ENCODE measurements at places on chromosomes 5 and 9.

GRCh38 chr9:106620866-106621265, 242.1 kb upstream of the ZNF462 start:
- DNase-seq, result no peak

DNA sequence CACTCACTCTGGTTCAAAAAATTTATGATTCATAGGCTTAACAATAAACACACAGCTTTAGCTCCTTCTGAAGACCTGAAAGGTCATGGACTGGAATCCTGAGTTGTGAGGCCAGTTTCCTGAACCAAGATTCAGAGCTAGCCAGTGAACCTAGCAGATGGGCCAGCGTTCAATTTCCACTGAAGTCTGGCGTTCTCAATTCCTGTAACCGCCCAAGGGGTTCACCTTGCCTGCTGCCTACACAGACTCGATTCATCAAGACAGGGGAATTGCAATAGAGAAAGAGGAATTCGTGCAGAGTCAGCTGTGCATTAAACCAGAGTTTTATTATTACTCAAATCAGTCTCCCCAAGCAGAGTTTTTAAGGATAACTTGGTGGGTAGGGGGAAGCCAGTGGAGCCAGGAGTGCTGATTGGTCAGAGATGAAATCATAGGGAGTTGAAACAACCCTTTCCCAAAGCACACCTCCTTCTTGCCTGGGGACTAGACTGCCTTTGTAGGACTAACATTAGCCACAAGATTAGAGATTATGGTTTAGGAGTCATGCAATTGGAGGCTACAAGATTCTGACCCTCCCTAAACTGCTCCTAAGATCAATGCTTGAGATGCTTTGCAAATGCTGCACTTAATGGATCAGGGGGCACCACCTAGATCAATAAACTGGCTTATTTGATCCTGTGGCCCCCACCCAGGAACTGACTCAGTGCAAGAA, 117.5 kb upstream of the SHB start:
- no peak for DNase-seq

DNA sequence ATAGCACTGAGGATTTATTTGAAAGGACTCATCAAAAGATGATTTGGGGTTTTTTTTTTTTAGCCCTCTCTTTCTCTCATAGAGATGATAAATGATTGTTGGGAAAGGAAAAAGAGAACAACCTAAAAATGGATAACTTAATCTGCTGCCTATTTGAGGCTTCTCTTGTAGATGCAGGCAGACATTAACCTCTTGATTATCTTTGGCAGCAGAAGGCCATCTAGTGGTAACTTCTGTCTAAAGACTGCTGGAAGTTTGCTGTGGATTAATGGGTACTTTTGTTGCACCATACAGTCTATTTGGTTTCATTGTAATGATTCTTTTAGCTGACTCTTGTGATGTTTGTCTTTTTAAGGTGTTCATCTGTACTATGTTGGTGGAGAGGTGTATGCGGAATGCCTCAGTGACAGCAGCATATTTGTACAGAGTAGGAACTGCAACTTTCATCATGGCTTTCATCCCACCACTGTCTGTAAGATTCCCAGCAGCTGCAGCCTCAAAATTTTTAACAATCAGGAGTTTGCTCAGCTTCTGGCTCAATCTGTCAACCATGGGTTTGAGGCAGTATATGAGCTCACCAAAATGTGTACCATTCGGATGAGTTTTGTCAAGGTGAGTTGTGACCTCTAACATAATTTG, 18.8 kb downstream of the SMIM32 start:
- no peak for DNase-seq

GRCh38 chr5:38994324-38994927, 79.8 kb downstream of the RICTOR start:
- no peak for DNase-seq

DNA sequence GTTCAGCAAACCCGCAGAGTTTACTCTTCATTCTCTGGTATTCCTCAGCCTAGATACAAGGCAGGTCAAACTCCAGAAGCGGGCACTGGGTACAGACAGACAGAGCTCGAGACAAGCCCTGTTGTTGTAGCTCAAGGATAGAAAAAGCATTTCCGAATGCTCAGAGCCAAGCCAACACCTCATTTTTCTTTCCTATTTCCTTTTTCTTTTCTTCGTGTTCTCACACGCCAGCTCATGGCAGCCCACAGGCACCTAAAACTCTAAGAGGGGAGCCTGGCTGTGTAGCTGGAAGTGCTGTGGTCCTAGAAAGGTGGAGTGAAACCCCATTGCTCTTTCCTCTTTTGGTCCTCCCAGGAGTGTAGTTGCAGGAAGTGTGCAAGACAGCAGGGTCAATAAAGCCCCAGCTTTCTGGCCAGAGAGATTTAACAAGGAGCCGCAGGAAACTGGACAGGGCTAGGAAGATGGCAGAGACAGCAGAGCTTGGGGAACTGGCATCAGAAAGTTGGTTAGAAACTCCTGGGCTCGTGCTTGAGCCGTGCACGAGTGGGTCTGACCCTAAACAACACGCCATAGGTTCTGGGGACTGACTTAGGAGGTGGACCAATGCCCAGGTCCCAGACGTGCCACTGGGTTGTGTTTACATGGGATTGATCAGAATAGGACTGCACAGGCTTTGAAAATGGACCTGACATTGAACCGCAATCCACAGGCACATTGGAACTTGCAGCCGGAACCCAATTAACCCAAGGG, 41.6 kb downstream of the ADAMTS2 start:
- no peak for DNase-seq

GRCh38 chr9:98045234-98046179, 11.0 kb upstream of the NANS start:
- no peak for DNase-seq

GRCh38 chr5:91092859-91093783, 290.0 kb downstream of the ARRDC3 start:
- no peak for DNase-seq

- DNase-seq, result peak; percentile 89
These were observed at the start of gene ZCCHC9 for GRCh38 chr5:81301271-81302015. TSS of gene ZCCHC9 (plus strand) at chr5:81301587. CDS start at chr5:81304758, 3,171 bp downstream.

DNA sequence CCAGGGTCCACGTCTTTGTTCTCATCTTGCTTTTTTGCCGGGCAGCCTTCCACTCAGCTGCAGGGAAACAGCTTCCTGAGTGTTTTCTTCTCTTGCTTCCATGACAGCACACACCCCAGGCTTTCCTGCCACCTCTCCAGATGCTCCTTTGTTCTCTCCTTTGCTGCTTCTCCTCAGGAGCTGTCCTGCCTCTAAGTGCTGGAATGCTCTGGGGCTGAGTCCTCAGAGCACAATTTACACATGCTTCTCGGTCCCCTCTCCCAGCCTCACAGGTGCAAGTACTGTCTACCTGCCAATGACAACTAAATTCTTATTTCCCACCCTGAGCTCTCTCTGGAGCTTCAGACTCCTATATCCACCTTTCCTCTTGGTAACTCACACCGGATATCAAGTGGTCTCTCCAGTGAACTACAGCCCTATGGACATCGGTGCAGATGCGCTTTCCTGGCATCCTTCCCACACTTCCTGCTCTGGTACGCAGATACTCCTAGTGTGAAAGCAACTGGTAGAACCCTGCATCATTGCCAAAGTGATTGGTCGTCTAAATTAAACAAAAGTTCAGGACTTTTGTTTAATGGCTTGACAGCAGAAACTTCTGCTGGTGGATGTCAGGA, 13.4 kb upstream of the ACSL6 start:
- DNase-seq, result no peak

DNA sequence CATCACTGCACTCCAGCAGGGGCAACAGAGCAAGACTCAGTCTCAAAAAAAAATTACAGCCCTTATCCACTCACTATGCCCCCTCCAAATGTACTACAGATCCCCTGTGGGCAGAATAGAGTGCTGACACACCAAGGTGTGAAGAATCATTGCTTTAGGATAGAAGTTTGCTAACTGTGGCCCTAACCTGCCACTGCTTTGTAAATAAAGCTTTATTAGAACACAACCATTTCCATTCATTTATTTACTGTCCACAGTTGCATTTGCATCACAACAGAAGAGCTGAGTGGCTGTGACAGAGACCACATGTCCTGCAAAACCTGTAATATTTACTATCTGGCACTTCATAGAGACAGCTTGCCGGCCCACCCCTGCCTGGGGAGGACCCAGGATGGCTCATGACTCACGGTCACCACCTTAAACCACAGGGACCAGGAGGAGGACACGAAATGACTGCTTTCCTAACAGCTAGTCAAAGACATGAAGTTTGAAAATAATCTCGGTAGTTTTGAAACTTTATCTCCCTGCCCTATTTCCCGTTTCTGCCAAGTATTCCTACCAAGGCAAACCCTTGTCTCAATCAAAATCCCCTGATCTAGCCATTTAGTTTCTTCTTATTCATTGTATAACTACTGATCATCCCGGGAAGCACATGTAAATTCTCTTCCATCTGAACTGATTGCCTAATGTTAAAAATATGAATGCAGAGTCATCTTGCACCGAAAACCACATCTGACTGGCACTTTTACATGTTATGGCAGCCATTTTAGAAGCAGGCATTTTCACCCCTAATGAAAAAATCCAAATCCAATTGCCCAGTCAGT, 206.1 kb downstream of the SLIT3 start:
- no peak for DNase-seq

DNA sequence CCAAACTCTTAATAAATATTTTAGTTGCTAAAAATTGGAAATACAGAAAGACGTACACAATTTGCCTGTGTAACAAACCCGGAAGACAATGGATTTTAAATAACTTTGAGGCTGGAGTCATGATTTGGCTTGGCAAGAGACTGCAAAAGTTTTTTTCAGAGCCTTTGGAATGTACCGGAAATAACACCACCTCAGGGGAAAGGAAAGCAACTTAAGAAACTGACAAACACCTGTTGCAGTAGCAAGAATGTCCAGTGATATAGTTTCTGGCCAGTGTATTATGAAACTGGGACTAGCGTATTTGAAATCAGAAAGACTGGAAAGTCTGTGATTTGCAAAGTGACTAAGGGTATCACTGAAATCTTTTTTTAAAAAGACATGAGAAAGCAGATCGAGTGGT, 842 bp downstream of the MUSK start:
- no peak for DNase-seq

DNA sequence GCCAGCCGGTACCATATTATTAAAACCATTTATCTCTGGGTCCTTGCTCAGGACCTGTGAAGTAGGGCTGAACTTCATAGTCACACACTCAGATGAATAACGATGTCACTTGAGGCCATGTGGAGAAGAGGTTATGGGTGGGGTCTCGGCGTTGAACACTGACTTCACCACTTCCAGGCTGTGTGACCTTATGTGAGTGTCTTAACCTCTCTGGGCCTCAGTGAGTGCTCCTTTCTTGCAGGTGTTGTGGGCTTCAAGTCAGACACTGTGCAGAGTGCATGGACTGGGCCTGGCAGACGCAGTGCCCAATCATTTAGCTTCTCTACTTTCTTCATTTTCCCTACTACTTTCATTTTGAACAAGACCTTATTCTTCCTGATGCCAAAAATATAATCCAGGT, 278.8 kb downstream of the PBX3 start:
- no peak for DNase-seq

- DNase-seq, result no peak
These were observed 712 bp upstream of the HSPA4 start for GRCh38 chr5:133051061-133051541.

DNA sequence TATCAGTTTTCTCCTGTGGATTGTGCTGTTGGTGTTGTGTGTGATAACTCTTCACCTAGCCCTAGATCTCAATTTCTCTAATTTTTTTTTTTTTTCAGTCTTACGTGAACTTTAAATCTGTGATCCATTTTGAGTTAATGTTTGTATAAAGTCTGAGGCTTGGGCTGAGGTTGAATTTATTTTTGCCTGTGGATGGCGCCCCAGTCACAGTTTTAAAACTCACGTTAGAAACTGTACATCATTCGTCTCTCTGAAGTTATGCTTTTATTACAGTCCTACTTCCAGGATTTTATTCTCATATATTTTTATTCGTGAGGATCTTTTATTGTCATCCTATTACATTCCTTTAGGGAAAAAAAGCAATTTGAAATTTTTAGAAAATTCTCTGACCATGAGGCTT, 103.1 kb downstream of the EHMT1 start:
- peak; percentile 44 for DNase-seq

- no peak for DNase-seq
These were observed 126.4 kb upstream of the SLC12A2 start for GRCh38 chr5:127957183-127957582.

GRCh38 chr9:81083067-81083466, 606.3 kb downstream of the TLE1 start:
- DNase-seq, result no peak

DNA sequence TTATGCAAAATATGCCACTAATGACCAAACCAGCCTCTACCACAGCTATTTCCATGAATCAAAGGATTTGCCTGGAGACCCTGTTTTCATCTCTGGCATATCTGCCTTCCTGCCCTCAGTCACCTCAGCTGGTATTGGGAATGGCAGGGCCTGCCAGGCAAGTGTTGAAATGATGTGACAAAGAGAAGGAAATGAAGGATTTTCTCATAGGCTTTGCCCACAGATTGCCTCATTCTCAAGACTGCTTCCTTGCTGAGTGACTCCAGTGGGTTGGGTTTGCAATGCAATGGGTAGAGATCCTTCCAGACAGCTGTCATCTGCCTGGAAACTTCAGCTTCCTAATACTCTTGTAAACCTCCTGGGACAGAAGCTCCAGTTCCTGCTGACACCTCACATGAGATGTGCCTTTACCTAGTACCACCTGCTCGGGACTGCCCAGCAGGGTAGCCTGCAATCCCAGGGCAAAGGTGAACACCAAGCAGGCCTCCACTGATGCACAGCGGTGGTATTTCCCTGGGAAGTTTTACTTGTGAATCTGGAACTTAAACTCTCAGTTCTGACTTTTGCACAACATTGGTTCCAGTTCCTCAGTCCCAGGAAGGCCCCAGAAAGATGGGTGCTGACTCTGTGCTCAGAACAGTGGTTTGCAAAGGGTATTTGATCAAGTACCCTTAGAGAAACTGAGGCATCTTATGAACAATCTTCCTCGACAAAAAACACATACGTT, 64.8 kb upstream of the SLC1A1 start:
- DNase-seq, result no peak

DNA sequence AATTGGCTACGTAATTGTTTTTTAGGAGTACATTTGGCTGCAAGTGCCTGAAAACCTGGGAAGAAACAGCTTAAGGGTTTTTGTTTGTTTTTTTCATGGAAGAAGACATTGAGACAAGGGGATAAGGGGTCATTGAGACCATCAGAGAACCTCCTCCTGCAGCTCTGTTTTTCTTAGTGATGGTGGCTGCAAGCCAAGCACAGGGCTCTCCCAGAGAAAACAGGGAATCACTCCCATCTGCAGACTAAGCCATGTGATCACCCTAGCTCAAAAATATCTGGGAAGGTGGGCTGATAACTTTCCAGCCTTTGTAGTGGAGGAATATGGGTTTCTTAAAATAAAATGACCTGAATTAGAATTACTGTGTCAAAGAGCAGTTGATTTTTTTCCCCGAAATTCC, 25.1 kb downstream of the PALM2AKAP2 start:
- DNase-seq, result no peak

GRCh38 chr9:4077499-4078102, 222.3 kb downstream of the GLIS3 start:
- DNase-seq, result peak; percentile 30

GRCh38 chr9:84598921-84599636, 70.5 kb upstream of the NTRK2 start:
- no peak for DNase-seq

All from activated T-cell treated with anti-CD3 and anti-CD28 coated beads, Interleukin-2, amount 50 U/mL, for 1 hour (primary cell).